Upper lobe of left lung (tissue), 6 donors: ENCODE measurements at places on chromosomes 7 and 10.

GRCh38 chr7:32299133-32299702 is 191.0 kb downstream of the LSM5 start:
- DNase-seq = no peak

GRCh38 chr7:105839266-105839665 is 37.1 kb downstream of the ATXN7L1 start:
- DNase-seq = no peak

DNA sequence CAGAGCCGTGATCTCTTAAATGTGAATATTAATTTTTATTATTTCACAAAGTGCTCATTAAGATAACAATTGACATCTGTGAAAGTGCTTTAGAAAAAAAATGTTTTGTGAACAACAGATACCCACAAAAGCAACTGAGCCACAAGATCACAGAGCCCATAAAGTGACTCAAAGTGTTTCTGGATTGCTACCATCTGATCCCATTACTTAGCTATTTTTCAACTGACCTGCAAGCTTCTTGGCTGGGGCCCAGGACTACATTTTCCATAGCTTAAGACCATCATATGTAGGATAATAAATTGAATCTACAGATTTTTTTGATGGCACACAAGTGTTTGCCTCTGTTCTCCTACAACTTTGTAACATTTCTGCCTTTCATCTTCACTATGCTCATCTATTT is 674.4 kb downstream of the PHTF2 start:
- DNase-seq = no peak

DNA sequence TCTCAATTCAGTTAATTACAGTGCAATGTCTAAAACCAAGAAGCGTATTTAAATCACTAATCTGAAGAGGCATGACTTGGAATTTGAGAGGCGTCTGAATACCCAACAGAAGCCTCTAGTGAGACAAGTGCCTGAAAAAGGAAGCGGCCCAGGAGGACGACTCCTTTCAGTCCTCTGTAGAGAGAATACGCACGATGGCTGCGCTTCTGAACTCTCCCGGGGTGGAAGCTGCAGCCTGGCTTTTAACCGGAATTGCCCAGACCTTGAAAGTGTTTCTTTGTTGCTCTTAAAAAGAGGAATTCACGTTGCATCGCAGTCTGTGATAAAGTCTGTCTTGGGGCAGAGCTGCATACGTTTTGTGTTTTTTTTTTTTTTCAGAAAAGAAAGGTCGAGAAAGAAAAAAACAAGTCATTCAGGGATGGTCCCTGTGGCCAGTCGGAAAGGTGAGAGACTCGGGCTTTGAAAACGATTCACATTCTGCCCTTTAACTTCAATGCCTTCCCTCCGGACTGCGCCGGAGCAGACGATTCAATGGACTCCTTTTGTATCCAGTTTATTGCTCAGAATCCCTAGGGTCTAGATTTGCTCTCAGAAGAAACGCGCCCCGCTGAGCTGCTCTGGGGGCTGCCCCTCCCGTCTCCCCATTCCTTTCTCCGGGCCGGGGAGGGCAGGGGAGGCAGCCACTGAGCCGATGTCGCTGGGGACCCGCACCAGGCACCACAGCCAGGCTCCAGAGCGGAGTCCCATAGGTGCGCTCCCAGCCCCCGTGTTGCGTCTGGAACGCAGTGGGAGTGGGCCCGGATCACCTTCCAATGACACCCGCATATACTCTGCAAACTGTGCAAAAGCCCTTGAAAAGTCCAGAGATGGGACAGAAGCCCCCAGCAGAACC is 994 bp upstream of the PTF1A start:
- peak; percentile 56 for DNase-seq

- DNase-seq = peak; percentile 52
Measured at GRCh38 chr10:3482200-3482993, 302.6 kb downstream of the KLF6 start.
